ENCODE measurements at places on chromosomes 7 and 10.

DNA sequence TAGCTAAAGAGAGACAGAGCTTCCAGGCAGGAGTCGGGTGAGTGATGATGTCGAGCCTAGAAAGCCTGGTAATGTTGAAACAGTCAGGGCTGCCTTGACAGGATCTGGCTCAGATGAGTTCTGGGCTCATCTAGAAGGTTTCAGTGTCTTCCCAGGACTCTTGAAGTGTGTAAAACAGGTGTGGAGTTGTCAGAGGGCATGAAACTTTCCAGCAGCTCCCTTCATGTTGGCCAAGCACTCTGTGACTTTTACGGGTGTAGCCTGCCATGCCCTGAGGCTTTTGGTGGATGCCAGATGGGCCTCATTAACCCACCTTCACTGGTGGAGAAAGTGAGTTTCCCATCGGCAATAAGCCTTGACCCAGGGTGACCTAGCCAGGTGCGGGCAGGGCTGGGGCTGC lies 66.4 kb upstream of the PDCD4 start:
- H3K4me3 ChIP-seq: no peak overlapping the region
- H3K4me1 ChIP-seq: peaks cover 22% of the 10 kb centered on the region
- no peak for DNase-seq
- H3K36me3 ChIP-seq: peaks cover 12% of the 10 kb centered on the region

GRCh38 chr10:100980711-100981110 lies 6.6 kb downstream of the MRPL43 start:
- no peak overlapping the region for H3K4me3 ChIP-seq
- H3K27me3 ChIP-seq: no peaks in the 10 kb centered on the region
- no peak overlapping the region for H3K27ac ChIP-seq
- peaks cover 20% of the 10 kb centered on the region for H3K36me3 ChIP-seq
- DNase-seq: no peak

- H3K4me1 ChIP-seq: peaks cover 15% of the 10 kb centered on the region
- H3K27ac ChIP-seq: no peak overlapping the region
- peak overlapping the region; percentile 79 for H3K4me3 ChIP-seq
- no peak for DNase-seq
- H3K27me3 ChIP-seq: peaks cover 58% of the 10 kb centered on the region
Measured at GRCh38 chr10:128211064-128211504, 84.9 kb upstream of the MKI67 start.

DNA sequence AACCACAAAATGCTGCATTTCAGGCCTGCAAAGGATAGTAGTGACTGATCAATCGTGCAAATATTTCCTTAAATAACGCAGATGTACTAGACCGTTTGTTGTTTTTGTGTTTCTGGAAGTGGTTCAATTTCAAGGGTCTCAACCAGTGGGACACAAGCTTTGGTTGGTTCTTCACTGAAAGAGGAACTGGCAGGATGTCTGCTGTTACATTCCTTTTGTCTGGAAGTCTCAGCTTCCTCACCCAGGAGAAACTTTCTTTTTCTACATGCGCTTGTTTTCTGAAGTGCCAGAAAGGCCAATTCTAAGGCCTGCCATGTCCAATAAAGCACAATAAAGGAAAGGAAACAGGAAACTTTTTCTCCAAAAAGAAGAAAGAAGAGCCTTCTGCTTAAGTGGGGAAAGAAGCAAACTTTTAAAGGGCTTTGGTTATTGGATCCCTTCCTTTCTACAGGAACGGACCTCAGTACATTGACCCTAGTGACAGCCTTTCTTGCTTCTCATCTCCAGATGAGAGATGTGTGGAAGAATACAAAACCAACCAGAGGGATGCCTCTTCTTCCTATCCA lies 4.1 kb downstream of the DKK1 start:
- H3K4me3 ChIP-seq: peak overlapping the region; percentile 74
- DNase-seq: no peak
- H3K36me3 ChIP-seq: no peaks in the 10 kb centered on the region
- H3K4me1 ChIP-seq: peaks cover 49% of the 10 kb centered on the region
- H3K27ac ChIP-seq: peak overlapping the region; percentile 97

GRCh38 chr10:45008524-45009161 lies 7.9 kb downstream of the ZNF22 start:
- H3K27ac ChIP-seq: no peak overlapping the region
- peaks cover 31% of the 10 kb centered on the region for H3K36me3 ChIP-seq
- peaks cover 6% of the 10 kb centered on the region for H3K27me3 ChIP-seq
- H3K4me3 ChIP-seq: no peak overlapping the region

- H3K4me3 ChIP-seq: no peak overlapping the region
- H3K27me3 ChIP-seq: peaks cover 18% of the 10 kb centered on the region
- no peak overlapping the region for H3K27ac ChIP-seq
- peaks cover 14% of the 10 kb centered on the region for H3K4me1 ChIP-seq
- H3K36me3 ChIP-seq: no peaks in the 10 kb centered on the region
Measured at GRCh38 chr7:934469-935163, 19.9 kb downstream of the ADAP1 start.

GRCh38 chr7:133108023-133108422 lies 26.1 kb upstream of the CHCHD3 start:
- peaks cover 14% of the 10 kb centered on the region for H3K27me3 ChIP-seq
- H3K27ac ChIP-seq: no peak overlapping the region
- no peaks in the 10 kb centered on the region for H3K36me3 ChIP-seq
- H3K4me3 ChIP-seq: no peak overlapping the region

GRCh38 chr7:70406186-70406949 lies 725.6 kb upstream of the GALNT17 start:
- peak overlapping the region; percentile 98 for H3K27ac ChIP-seq
- H3K27me3 ChIP-seq: peaks cover 7% of the 10 kb centered on the region
- H3K4me1 ChIP-seq: peaks cover 67% of the 10 kb centered on the region
- H3K4me3 ChIP-seq: peak overlapping the region; percentile 59
- no peaks in the 10 kb centered on the region for H3K36me3 ChIP-seq

- no peak for DNase-seq
- no peak overlapping the region for H3K27ac ChIP-seq
- H3K4me3 ChIP-seq: no peak overlapping the region
- H3K4me1 ChIP-seq: peaks cover 65% of the 10 kb centered on the region
Measured at GRCh38 chr7:51235593-51236313, 80.9 kb downstream of the COBL start.
